Epithelial cell of esophagus (primary cell): ENCODE measurements at places on chromosomes 6 and 20.
A peak's percentile ranks its signal among the peaks of the same experiment; 100 is the strongest.

DNA sequence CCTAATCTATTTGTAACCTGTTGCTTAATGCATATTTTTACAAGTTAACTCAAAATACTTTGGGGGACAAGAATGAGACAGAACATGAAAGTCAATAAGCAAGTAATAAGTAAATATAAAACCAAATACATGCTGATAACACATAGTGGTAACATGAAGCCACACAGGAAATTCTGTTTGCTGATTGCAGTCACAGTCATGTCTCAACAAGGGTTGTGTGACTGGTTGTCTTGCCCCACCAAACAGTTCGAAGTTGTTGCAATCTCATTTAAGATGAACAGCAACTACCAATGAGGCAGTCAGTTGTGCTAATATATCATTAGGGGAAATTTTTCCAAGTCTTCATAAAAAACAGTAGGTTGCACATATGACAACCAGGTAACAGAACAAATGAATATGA lies 14.5 kb downstream of the CD24 start:
- peak; percentile 95 for DNase-seq

GRCh38 chr20:50855498-50856474 lies 60.9 kb downstream of the BCAS4 start:
- peak; percentile 62 for DNase-seq

DNA sequence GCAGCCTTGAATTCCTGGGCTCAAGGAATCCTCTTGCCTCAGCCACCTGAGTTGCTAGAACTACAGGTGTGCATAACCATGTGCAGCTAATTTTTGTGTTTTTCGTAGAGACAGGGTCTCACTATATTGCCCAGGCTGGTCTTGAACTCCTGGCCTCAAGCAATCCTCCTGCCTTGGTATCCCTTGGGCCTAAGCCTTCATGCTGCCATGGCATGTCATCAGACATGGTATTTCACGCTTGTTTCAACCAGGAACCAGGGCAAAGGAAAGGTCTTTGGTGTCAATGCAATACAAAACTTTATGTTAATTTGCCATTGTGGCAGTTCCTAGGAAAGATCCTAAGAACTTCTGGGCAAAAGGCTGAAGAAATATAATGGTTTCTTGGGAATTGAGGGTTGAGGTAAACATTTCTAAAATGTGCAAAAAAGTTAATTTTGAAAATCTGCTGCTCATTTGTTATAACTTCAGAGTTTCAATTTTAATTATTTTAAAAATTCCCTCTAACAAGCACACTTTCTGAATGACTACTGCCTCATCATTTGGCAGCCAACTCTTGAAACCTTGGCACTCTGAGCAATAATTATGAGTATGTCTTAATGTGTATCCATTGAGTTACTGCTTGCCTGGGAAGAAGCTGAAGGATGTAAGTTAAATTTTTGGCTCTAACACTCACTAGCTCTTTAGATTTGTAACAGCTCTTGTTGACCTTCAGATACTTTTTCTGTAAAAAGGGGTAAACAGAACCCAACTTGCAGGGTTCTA lies 154.1 kb downstream of the GJA10 start:
- no peak for DNase-seq

- no peak for DNase-seq
Measured at GRCh38 chr6:40713002-40713719, 126.0 kb upstream of the LRFN2 start.

- DNase-seq, result peak; percentile 79
Measured at GRCh38 chr6:24339932-24340331, 17.9 kb downstream of the DCDC2 start.

- no peak for DNase-seq
Measured at GRCh38 chr6:68069921-68070710, 565.0 kb upstream of the ADGRB3 start.

DNA sequence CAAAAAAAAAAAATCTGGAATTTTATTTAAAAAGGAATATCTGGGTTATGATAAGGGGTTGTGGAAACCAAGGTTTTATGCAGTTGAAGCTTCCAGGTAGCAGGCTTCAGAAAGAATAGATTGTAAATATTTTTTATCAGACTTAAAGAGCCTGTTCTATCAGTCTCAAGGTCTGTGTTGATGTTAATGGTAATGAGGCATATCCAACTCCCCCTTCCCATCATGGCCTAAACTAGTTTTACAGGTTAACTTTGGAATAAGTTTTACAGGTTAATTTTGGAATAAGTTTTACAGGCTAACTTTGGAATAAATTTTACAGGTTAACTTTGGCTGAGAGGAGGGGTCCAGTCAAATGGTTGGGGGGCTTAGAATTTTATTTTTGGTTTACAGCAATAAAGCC lies 92.4 kb downstream of the CD24 start:
- peak; percentile 48 for DNase-seq

DNA sequence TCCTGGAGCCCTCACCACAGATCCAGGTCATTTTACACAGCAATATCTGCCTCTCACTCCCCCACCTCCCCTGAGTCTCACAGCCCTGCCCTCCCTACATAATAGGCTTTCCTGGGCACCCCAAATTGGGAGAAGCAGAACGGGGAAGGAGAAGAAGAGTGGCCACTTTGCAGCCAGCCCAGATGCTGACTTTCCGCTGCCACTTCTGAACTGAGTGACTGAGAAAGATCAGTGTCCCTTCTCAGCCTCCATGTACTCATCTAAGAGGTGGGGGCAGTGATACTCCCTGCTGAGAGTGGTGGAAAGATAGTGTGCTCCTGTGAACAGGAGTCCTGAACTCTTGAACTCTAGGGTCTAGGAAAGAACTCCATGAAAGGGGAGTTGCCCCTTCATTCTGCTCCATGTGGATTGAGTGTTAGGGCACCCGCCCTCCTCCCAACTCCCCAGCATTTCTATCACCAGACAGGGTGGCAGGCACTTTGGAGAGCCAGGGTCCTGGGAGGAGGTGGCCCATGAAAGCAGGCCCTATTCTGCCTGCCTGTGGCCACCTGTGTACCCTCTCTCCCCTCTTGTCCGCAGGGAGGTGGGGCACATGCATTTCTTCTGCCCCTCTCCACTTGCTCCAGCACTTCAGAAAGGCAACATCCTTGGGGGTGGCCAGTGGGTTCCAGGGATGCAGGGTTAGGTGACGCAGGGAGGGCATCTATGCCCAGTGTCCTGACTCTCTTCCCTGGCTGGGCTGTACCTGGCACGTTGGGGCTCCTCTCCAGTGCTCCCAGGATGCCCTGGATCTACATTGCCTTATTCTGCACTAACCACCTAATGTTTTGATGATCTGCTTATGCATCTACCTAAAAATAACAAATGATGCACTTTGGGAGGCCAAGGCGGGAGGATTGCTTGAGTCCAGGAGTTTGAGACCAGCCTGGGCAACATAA lies 38.3 kb upstream of the MRPS18A start:
- DNase-seq, result no peak

DNA sequence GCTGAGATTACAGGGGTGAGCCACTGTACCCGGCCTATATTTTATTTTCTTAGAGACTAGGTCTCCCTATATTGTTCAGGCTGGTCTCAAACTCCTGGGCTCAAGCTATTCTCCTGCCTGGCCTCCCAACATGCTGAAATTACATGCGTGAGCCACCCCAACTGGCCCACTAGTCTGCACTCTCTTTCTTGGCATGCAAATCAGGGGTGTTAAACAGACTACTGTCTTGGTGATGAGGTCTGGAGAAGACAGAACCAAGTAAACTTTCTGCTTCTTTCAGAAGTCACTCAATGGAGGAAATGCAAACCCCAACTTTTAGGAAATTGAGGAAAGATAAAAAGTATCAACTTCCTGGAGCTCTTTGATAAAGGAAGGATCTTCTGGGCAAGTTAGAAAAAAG lies 8.0 kb upstream of the TUBB2B start:
- DNase-seq, result no peak

DNA sequence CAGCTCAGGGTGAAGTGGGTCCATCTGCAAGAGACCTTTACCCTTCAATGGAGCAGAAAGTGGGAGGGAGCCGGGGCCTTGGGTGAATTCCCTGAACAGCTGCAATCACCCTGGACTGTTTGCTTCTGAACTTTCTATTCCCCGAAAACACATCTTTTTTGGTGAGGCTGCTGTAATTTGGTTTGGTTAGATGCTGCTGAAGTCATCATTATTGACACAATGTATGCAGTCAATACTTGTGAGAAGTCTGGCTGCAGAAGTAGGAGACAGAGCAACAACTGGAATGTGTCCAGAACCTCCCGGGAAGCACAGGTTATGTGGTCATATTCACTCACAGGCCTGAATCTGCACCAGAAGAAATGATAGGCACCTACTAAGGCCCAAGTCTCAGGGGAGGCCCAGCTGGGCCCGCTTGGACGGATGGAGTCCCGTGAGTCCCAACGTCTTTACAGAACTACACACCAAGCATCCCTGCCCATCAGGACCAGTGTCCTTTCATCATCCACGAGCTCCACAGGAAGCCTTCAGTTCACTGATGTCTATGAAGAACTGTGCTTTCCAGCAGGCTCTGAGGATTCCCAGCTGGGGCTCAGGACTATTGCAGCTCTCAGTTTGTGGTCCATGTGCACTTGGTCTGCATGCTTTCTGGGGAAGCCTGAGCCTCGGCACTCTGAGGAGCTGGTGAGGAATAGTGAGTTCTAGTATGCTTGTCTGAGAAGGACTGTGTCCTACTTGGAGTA lies 177.6 kb downstream of the THBS2 start:
- no peak for DNase-seq

DNA sequence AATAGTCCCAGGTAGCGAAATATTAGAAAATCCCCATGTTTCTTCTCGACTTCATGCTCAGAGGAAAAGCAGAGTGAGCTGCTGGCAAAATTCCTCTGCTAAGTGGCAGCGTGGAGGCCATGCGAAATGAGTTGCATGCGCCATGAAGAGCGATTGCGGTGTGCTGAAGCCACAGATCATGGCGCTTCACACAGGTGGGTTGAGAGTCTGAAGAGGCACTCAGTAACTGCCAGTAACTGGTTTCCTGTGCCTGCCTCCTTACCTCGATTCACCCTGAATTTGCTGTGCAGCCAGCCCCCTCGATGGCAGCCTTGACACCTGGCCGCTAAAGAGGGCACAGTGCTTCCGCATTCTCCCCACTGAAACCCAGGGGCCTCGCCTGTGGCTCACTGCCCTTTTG lies 301.5 kb downstream of the NRN1 start:
- no peak for DNase-seq

DNA sequence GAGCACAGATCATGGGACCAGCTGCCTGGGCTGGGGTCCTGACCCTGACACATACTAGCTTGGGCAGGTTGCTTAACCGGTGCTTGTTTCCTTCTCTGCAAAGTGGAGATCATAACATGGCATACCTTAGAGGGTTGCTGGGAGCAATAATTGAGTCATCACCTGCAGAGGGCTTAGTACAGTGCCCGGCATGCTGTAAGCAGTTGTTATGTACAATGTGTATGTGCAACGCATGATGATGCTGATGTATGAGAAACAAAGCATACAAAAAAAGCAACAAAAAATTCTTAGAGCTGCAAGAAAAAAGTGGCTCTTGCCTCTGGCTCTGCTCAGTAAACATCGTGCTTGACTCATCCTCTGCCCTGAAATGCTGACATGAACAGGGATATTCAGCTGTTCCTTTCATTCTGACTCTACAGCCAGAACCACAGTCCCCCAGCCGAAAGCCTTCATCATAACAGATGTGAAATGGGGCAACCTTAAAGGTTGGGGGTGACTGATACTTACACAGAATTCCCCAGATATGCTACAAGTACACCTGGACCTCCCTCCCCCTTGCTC lies 91.7 kb downstream of the CLIC5 start:
- DNase-seq, result peak; percentile 90

GRCh38 chr20:52461582-52461981 lies 270.0 kb upstream of the ZFP64 start:
- no peak for DNase-seq

- peak; percentile 31 for DNase-seq
Measured at GRCh38 chr6:14211562-14211942, 94.0 kb downstream of the CD83 start.

GRCh38 chr6:104705095-104705707 lies 154.5 kb downstream of the HACE1 start:
- peak; percentile 75 for DNase-seq

- peak; percentile 74 for DNase-seq
Measured at GRCh38 chr20:33648396-33649004, 13.6 kb upstream of the C20orf144 start.

DNA sequence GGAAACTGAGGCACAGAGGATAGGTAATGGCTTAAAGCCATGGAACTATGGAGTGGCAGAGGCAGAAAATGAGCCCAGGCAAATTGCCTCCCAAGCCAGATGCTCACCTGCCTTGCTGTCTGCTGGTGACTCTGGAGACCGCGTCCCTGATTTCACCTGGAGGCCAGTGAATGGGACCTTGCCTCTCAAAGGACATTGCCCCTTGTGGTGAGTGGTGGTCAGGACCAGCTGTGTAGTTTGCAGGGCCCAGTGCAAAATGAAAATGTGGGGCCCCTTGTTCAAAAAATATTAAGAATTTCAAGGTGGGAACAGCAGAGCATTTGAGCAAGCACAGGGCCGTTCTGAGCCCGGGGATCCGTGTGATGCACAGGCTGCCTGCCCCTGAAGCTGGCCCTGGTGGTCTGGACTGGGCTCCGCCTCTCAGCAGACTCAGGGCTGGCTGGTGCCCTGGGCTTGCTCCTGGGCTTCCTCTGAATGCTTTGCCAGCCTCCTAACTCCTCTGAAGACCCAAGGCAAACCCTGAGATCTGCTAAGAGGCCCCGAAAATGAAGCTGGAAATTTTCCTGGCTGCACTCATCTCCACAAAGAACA lies 19.8 kb upstream of the KCNG1 start:
- no peak for DNase-seq

DNA sequence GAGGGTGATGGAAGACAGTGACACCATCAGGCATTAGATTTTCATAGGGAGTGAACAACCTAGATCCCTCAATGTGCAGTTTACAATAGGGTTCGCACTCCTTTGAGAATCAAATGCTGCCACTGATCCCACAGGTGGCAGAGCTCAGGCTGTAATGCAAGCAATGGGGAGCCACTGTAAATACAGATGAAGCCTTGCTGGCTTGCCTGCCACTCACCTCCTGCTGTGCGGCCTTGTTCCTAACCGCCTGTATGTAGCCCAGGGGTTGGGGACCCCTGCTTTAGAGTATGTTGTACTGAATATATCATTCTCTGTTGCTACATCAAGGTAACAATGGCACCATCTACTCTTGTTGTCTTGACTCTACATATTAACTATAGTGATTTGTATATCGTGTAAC lies 37.1 kb downstream of the TPD52L1 start:
- DNase-seq, result no peak

- DNase-seq, result peak; percentile 30
Measured at GRCh38 chr6:24933868-24934401, 1.8 kb downstream of the RIPOR2 start.

DNA sequence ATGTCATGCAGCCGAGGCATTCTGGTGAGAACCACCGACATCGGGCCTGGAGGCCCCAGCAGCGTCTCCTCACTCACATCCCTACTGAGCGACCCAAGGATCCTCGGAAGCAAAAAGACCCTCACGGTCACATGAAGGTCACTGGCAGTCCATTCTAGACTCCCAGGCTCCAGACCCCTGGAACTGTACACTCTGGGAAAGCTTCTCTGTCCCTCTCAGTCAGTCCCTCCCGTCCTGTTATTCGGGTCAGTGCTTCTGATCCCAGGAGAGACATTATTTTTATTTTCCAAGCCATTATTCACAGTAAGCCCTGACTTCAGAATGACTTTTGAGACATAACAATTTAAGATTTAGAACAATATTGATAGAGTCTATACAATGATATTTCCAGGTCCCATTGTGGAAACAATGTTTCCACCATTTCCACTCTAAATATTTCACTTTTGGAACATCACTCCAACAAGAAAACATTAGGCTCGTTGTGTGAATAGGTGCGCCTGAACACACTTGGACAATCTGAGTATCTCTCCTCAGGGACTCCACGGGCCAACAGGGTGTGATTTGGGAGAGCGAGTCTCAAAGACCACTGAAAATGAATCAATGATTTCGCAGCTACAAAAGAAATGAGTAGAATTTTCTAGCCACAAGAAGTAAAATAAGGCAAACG lies 199.7 kb downstream of the SOD2 start:
- no peak for DNase-seq

- no peak for DNase-seq
Measured at GRCh38 chr6:110328259-110328658, 29.9 kb downstream of the METTL24 start.
